ENCODE measurements at places on chromosomes 4 and X.

DNA sequence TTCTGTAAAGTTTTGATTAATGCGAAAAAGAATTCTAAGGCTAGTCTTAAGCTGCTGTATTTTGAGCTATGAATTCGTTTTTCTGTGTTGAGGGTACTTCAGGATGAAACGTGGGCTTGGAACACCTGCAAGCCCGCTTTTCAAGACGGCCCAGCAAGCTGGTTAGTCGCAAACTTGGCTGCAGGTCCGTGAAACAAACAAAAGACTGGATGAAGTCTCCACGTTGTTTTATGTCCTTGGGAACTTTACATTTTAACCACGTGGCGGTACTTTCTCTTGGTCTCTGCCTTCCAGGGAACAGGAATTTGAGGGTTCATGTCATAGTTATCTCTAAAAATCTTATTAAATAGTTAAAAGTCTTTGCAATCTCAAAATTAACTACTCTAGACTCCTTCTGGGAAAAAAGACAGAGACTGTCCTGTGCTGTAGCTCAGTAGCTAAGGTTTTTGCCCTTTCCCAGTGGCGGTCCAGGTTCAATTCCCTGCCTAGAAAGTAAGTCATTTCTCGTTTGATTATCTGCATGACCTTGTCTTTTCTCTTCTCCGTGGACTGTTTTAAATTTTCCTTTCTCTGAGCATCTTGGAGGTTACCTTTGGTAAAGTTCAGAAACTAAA lies 21.0 kb downstream of the TENM3 start:
- no peaks in the 10 kb centered on the region for H3K27me3 ChIP-seq
- DNase-seq = no peak
- no peak overlapping the region for H3K4me3 ChIP-seq
- no peaks in the 10 kb centered on the region for H3K4me1 ChIP-seq

- peaks cover 7% of the 10 kb centered on the region for H3K27me3 ChIP-seq
- no peaks in the 10 kb centered on the region for H3K4me1 ChIP-seq
- no peaks in the 10 kb centered on the region for H3K36me3 ChIP-seq
- H3K27ac ChIP-seq = no peak overlapping the region
Observed at GRCh38 chr4:174380699-174381439, 97.2 kb downstream of the CEP44 start.

DNA sequence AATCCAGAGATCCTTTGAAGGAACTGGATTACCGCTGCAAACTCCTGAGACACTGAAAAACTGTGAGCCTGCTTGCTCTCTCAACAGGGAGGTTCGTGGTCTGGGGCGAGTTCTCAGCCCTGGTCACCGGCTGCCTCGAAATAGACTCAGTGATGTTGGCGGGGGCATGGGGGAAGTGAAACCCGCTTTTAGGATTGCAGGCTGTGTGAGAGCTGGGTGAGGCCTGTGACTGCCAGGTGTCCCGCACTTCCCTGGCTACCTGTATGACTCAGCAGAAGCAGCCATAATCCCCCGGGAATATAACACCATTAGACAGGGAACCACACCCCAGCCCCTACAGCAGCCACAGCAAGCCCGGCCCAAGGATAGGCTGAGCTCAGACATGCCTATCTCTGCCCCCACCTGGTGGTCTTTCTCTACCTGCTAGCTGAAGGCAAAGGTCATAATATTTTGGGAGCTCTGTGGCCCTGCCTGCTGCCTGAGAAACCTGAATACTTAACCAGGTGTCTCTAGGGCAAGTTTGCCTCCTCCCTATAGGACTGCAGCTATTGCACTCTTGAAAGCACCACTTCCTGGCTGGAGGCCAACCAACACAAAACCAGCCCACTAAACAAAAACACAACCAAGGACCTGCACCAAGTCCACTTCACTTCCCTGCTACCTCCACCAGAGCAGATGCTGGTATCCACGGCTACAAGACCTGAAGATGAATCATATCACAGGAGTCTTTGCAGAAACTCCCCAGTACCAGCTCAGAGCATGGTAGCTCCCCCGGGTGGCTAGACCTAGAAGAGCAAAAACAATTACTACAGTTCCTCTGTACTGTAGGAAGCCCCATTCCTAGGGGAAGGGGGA lies 202.0 kb downstream of the RRAGB start:
- DNase-seq = no peak
- H3K36me3 ChIP-seq = no peaks in the 10 kb centered on the region
- H3K27me3 ChIP-seq = no peaks in the 10 kb centered on the region
- H3K4me3 ChIP-seq = no peak overlapping the region
- no peak overlapping the region for H3K27ac ChIP-seq

- H3K27me3 ChIP-seq = no peaks in the 10 kb centered on the region
- H3K4me1 ChIP-seq = no peaks in the 10 kb centered on the region
- no peak overlapping the region for H3K27ac ChIP-seq
- DNase-seq = no peak
- no peak overlapping the region for H3K4me3 ChIP-seq
Observed at GRCh38 chr4:131251321-131251720, 1897.8 kb upstream of the PCDH10 start.

- DNase-seq = no peak
- H3K4me1 ChIP-seq = no peaks in the 10 kb centered on the region
- H3K4me3 ChIP-seq = no peak overlapping the region
Observed at GRCh38 chr4:128796934-128797333, 12.6 kb upstream of the JADE1 start.

DNA sequence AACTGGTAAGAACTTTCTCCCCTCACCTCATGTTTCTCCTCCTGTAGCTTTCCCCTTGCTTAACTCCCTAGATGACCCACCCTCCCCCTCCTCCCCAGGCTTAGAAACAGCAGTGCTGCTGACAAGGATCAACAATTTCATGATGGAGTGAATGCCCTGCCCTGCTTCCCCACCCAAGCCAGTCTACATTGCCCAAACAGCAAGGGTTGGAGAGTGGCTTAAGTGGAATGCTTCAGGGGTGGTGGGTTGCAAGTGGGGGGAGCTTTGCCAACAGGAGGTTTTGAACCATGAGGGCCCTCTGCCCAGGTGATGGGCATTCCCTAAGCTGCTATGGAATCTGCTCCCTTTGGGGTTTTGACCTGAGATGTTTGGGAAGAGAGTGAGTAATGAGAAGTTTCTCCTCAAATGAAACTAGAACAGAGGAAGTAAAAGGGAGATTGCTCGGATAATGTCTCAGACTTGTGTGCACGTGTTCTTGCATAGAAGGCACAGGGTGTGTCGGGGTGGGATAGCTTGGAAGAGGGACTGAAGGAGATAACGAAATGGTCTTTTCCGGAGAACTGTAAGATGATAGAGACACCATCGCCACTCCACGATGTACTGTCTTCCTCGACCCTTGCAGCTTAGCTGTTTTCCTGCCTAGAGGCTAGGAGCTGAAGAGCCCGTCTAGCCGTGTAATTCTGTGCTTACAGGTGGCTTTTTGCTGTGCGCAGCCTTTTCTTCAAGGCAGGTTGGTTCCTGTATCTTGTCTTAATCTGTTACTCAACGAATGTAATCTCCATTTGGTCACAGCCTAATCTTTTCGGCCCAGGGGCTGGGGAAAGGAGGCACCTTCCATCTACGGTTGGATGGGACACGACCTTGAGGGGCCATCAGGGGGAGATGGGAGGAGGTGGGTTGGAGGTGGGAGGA lies 10.1 kb downstream of the GDPD2 start:
- no peak for DNase-seq
- H3K27me3 ChIP-seq = peaks cover 8% of the 10 kb centered on the region
- H3K27ac ChIP-seq = peak overlapping the region; percentile 49
- peaks cover 15% of the 10 kb centered on the region for H3K4me1 ChIP-seq
- H3K4me3 ChIP-seq = peak overlapping the region; percentile 91

DNA sequence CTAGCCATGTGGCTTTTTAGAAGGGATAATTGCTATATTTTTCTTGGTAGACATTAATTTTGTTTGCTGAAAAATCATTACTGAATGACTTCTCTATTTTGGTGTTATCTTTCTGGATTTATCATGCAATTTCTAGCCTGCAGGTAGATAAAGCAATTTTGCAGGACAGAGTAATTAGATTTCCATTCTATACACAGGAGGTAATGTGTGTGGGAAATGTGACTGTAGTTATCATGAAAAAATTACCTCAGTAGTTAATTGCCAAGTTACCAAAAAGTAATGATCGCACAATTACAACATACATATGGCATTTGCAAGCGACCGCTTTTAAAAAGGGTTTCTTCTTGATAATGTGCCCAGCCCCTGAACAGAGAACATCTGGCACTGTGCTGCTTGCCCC lies 66.1 kb downstream of the KIT start:
- DNase-seq = no peak
- H3K36me3 ChIP-seq = no peaks in the 10 kb centered on the region
- no peak overlapping the region for H3K27ac ChIP-seq
- H3K4me3 ChIP-seq = no peak overlapping the region

- no peaks in the 10 kb centered on the region for H3K4me1 ChIP-seq
- H3K27me3 ChIP-seq = no peaks in the 10 kb centered on the region
- H3K36me3 ChIP-seq = no peaks in the 10 kb centered on the region
- no peak overlapping the region for H3K4me3 ChIP-seq
- no peak for DNase-seq
Observed at GRCh38 chr4:151804086-151804630, 43.4 kb upstream of the GATB start.

DNA sequence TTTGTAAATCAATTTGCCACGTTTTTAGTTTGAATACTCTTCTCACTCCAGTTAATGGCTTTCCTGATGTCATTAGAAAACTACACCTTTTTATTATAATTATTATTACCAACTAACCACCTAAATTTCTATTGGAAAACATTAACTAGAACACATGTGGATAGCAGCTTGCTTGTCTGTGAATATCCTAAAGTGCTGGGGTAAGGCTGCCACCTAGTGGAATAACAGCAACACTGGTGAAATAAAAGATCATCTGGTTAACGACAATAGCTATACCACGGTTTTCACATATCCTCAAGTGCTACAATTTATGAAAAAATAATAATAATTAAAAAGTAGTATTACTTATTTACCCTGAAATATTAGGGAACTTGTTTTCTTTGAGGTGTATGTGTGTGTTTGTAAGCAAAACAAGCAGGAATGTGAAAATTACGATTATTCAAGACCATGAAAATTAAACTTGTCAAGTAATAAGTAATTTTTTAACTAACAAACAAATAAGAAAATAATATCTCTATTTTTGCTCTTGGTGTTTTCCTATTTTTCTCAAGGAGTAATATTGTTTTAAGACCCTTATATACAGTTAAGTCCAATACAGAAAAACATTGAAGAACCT lies 130.1 kb upstream of the TECRL start:
- H3K27ac ChIP-seq = no peak overlapping the region
- H3K27me3 ChIP-seq = peaks cover 2% of the 10 kb centered on the region
- H3K36me3 ChIP-seq = no peaks in the 10 kb centered on the region
- DNase-seq = peak; percentile 4

GRCh38 chrX:7059214-7059838 lies 88.2 kb upstream of the STS start:
- H3K27me3 ChIP-seq = no peaks in the 10 kb centered on the region
- DNase-seq = no peak
- peak overlapping the region; percentile 55 for H3K27ac ChIP-seq
- H3K4me3 ChIP-seq = peak overlapping the region; percentile 26
- peaks cover 23% of the 10 kb centered on the region for H3K4me1 ChIP-seq

DNA sequence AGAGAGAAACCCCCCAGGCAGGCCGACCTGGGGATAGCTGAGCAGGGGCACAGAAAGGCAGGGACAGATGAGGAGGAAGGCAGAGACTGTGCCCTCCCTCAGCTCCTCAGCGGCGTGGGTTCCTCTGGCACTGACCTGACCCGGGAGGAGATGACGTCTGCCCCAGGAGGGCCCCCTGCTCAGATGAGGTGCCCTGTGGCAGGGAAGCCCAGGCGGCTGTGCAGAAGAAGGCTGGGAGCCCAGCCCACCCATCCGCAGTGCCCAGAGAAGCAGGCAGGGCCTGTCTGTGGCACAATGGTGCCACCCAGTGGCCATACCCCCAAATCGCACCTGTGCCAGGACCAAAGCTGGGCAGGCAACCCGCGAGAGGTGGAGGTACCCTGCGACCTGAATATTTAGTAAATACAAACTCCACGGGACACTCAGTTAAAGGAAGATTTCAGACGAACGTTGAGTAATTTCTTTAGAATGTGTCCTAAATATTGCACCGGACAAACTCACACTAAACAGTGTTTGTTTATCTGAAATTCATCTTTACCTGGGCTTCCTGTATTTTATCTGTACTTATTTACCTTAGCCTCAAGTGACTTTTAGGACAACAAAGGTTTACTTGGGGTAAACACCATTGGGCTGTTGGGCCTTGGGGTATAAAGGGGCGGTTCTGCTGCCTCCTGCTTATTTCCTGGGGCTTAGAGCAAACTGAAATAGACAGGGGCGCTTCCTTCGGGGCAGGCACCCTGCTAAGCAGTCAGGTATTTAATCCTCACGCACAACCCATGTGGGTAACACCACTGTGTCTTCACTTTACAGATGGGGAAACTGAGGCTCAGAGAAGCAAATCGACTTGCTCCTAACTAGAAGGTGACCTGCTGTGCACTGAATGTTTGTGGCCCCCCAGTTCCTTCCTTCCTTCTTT lies 46.5 kb upstream of the HMX1 start:
- H3K27ac ChIP-seq = no peak overlapping the region
- H3K36me3 ChIP-seq = no peaks in the 10 kb centered on the region
- no peaks in the 10 kb centered on the region for H3K4me1 ChIP-seq
- H3K4me3 ChIP-seq = no peak overlapping the region
- no peaks in the 10 kb centered on the region for H3K27me3 ChIP-seq

- peak overlapping the region; percentile 50 for H3K4me3 ChIP-seq
- peaks cover 75% of the 10 kb centered on the region for H3K4me1 ChIP-seq
- no peak for DNase-seq
- H3K27me3 ChIP-seq = no peaks in the 10 kb centered on the region
Observed at GRCh38 chrX:48714573-48714972, 18.0 kb downstream of the SUV39H1 start.

- no peaks in the 10 kb centered on the region for H3K27me3 ChIP-seq
- H3K36me3 ChIP-seq = peaks cover 11% of the 10 kb centered on the region
- no peak for DNase-seq
- H3K4me1 ChIP-seq = no peaks in the 10 kb centered on the region
- H3K4me3 ChIP-seq = no peak overlapping the region
- H3K27ac ChIP-seq = no peak overlapping the region
Observed at GRCh38 chr4:145041378-145041777, 56.6 kb downstream of the ANAPC10 start.

GRCh38 chrX:110042496-110042895 lies 39.6 kb downstream of the TMEM164 start:
- H3K4me3 ChIP-seq = no peak overlapping the region
- DNase-seq = no peak
- no peaks in the 10 kb centered on the region for H3K27me3 ChIP-seq
- H3K27ac ChIP-seq = no peak overlapping the region
- peaks cover 4% of the 10 kb centered on the region for H3K36me3 ChIP-seq

- peak overlapping the region; percentile 56 for H3K27ac ChIP-seq
- no peaks in the 10 kb centered on the region for H3K27me3 ChIP-seq
- no peak overlapping the region for H3K4me3 ChIP-seq
- peaks cover 13% of the 10 kb centered on the region for H3K4me1 ChIP-seq
Observed at GRCh38 chrX:118570209-118570608, 74.6 kb downstream of the DOCK11 start.

- H3K4me3 ChIP-seq = no peak overlapping the region
- peaks cover 20% of the 10 kb centered on the region for H3K36me3 ChIP-seq
- H3K4me1 ChIP-seq = no peaks in the 10 kb centered on the region
- no peaks in the 10 kb centered on the region for H3K27me3 ChIP-seq
- H3K27ac ChIP-seq = no peak overlapping the region
- no peak for DNase-seq
Observed at GRCh38 chr4:67437974-67438713, 107.2 kb downstream of the CENPC start.

GRCh38 chrX:71609095-71609750 lies 9.1 kb downstream of the CXCR3 start:
- no peaks in the 10 kb centered on the region for H3K27me3 ChIP-seq
- H3K4me3 ChIP-seq = no peak overlapping the region
- peaks cover 67% of the 10 kb centered on the region for H3K4me1 ChIP-seq
- H3K27ac ChIP-seq = peak overlapping the region; percentile 83
- DNase-seq = no peak
